ENCODE measurements at places on chromosomes 16 and 17. TPM values are rescaled to one million over a fixed set of nuclear protein-coding genes. Genes with fewer than 3 reads are reported as not detected.

DNA sequence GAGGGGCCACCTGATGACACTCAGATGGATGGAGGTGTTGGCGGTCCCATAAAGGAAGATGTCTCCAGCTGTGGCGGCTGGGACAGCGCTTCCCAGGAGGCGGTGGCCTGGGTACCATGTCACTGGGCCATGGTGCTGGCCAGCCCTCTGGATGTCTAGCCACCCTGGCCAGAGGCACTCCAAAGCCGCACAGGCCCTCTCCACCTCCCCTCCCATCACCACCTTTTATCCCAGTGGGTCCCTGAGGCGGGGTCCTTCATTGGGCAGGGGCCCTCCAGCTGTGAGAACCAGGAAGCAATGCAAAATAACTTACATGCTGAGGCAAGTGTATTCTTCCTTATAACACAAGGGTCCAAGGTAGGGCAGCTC, 23.1 kb downstream of the RAB11FIP4 start:
- no peak for DNase-seq

DNA sequence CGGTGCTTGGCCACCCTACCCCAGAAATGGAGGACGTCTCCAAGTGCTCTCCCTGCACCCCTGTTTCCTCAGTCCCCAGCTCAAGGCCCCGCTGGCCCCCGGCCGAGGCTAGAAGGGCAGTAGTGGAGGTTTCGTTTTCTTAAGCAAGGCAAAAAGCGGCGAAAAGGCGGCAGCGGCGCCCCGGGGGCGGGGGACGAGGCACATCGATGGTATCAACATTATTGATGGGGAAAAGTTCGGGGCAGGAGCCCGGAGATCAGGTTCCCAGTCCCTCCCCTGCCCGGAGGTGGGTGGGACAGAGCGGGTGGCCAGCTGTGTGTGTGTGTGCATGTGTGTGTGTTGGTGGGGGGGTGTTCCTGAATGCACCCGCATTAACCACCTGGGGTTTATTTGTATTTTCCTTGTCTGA, 4.1 kb upstream of the SALL1 start:
- no peak for DNase-seq

- peak; percentile 89 for DNase-seq
Measured at GRCh38 chr17:4412933-4413831, 20.6 kb upstream of the SPNS3 start.

- no peak for DNase-seq
Measured at GRCh38 chr17:236641-237405, 55.4 kb upstream of the DOC2B start.

GRCh38 chr17:75563063-75563758, 24.4 kb upstream of the MYO15B start:
- no peak for DNase-seq

- DNase-seq: no peak
Measured at GRCh38 chr17:10120749-10121148, 77.7 kb downstream of the GAS7 start.

DNA sequence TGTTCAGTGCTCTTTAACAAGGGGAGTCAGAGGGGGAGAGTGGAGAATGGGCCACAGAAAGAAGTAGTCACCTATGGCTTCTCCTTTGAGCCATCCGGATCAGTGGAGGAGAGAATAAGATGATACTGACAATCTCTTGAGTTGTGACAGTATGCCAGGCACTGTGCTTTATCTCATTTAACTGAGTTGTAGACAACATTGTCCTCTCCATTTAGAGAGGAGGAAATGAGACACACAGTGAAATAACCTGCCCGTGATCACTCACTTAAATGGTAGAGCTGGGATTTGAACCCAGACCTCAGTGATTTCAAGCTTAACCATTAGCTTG, 17.8 kb upstream of the EEF2K start:
- no peak for DNase-seq

DNA sequence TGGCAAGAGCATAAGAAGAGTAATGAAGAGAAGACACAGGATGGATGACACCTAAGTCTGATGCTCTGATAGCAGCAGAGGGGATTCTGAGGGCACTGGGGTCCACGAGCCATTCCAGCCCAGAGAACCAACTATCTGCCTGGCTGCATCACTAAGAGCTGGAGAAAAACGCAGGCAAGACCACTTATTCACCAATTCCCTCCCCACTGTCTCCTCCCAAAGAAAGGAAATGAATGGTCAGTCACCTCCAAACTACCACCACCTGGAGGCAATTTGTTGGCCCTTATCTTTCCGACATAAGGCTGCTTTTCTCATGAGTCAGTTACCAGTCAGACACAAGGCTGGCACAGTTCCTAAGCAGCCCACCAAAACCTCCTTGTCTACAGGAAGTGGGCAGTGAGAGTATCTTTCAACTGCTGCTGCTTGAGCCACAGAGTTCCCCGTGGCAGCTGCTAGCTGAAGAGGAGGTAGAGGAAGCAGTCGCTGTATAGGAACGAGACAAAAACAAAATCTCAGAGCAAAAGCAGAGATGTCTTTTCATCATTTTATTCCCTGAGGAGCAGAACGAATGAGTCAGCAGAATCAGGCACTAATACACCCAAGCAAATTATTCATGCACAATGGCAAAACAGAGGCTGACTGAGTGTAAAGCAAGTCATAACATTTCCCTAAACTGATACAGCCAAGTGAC, 111.1 kb downstream of the SMG6 start:
- no peak for DNase-seq

- DNase-seq: no peak
Measured at GRCh38 chr17:2794111-2794803, 2.0 kb upstream of the RAP1GAP2 start.

DNA sequence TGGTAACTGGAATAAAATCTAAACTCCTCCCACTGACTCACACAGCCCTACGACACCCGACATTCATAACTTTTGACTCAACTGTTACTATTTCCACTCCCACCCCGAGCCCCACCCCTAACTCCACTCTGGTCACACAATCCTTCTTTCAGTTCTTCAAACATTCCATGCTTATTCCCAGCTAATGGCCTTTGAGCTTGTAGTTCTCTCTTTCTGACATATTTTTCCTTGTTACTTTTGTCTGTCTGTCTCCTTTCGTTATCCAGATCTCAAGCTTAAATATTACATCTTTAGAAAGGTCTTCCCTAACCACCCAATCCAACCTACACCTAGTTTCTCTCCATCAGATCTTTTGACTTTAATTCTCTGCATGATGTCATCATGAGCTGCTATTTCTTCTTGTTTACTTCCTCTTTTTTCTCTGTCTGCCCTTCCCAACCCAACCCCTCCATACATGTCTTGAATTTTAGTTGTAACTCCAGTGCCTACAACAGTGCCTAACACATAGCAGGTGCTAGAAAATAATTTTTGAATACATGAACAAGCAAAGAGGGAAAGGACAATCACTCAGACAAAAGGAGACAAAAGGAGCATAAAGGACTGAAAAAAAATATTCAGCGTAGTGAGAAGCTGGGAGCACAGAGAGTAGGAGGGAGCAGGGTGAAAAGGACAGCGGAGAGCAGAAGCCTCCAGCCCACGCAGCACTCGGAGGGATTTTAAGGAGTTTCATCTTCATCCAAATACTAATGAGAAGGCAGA, 65.2 kb upstream of the SMIM36 start:
- DNase-seq: no peak

DNA sequence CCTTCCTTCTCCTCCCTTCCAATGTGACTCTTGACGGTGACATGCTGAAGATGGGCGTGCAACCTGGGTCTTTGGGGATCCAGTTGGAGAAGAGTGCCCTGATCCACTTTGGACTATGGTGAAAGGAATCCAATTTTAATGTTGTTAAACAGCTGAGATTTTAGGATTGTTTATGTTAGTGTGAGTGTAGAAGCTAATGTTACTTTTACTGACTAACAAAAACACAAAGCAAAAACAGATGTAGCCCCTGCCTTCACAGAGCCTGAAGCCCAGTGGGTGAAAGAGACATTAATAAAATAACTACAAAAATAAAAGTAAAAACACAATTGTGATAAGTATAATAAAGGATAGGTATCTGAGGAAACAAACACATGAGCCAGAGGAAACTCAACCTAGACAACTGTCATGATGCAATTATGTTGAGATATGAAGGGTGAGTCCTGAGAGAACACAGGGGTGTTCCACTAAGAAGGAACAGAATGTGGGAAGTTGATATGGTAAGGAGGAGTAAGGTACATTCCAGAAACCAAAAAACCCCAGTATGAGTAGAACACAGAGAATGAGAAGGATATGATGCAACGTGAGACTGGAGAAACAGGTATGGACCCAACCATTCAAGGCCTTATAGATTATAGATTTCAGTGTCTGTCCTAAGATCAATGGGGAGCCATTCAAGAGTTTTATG, 115.1 kb upstream of the PMFBP1 start:
- no peak for DNase-seq

GRCh38 chr16:57607676-57608461, 20.6 kb upstream of the ADGRG1 start:
- no peak for DNase-seq

DNA sequence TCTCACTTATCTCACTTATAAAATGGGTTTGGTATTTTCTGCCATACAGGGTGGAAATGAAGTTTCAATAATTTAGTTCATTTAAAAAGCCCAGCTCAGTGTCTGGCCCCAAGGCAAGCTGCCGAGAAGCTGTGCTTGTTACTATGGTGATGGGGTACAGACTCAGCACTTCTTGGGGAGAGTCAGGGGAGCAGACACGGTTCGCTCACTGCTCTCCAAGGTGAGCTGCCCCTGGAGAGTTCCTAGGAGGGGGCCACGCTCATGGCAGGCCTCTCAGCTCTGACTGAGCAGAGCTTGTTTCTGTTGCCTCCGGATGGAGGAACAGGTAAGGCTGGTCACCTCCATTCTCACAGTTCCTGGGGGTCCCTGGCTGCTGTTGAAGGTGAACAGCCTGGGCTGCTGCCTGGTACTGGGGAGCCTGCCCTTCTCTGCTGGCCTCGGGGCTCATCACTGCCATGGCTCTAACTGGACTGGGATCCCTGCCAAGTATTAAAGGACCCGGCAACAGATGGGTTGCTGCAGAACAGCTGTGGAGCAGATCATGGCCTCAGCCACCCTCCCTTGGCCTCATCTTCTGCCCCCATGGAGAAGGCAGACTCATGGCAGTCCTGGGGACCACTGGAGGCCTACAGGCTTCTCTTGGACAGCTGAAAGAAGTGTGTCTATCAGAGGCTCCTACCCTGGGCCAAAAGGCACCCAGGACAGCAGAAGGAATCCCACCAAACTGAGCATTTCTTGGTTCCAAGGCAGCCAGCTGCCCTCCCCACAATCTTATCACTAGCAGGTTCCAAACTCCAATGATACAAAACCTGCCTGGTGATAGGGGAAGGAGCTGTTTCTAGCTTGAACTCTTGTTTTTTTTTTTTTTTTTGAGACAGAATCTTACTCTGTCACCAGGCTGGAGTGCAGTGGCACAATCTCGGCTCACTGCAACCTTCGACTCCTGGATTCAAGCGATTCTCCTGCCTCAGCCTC, 25.9 kb upstream of the SPATA32 start:
- no peak for DNase-seq

DNA sequence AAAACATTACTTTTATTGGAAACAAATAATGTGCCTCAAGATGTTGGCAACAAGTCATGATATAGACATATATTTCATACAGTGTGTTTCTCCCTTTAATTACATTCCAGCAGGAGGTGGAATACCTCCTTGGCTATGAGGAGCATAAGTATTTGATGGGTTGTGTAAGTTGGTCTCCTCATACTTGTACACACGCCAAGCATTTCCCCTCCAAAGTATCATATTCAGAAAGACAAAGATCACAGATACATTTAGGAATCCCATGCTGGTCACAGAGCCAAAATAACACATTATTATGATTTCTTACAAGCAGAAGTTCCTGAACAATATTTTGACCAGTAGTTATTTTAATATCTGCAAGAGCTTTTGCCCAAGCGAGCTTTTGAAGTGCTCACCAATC, 57.8 kb downstream of the WSB1 start:
- no peak for DNase-seq

- DNase-seq: no peak
Measured at GRCh38 chr17:72975509-72975908, 117.0 kb downstream of the SLC39A11 start.

- no peak for DNase-seq
Measured at GRCh38 chr17:74211912-74212208, 1.5 kb upstream of the TTYH2 start.

DNA sequence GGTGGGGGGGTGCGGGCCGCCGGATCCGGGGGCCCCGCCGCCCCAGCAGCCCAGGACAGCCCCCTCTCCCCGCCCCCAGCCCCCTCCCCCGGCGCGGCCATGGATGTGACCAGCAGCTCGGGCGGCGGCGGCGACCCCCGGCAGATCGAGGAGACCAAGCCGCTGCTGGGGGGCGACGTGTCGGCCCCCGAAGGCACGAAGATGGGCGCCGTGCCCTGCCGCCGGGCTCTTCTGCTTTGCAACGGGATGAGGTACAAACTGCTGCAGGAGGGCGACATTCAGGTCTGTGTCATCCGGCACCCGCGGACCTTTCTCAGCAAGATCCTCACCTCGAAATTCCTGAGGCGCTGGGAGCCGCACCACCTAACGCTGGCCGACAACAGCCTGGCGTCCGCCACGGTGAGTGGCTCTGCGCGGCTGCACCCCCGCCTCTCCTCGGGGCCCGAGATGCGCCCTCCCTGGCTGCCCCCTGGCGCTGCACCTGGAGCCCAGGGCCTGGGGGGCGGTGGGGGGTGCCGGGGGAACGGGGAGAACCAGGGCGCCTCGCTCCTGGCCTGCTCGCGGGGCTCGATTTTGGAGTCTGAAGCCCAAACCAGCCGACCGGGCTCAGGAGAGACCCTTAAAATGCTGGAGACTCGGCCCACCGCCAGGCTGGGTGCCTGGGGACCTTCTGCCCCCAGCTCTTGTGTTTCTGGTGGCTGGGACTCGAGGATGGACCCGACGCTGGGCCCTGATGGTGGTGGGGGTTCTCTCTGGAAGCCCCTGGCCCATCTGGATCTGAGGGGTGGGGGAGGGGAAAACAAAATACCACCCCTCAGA, 744 bp downstream of the CMIP start:
- no peak for DNase-seq

DNA sequence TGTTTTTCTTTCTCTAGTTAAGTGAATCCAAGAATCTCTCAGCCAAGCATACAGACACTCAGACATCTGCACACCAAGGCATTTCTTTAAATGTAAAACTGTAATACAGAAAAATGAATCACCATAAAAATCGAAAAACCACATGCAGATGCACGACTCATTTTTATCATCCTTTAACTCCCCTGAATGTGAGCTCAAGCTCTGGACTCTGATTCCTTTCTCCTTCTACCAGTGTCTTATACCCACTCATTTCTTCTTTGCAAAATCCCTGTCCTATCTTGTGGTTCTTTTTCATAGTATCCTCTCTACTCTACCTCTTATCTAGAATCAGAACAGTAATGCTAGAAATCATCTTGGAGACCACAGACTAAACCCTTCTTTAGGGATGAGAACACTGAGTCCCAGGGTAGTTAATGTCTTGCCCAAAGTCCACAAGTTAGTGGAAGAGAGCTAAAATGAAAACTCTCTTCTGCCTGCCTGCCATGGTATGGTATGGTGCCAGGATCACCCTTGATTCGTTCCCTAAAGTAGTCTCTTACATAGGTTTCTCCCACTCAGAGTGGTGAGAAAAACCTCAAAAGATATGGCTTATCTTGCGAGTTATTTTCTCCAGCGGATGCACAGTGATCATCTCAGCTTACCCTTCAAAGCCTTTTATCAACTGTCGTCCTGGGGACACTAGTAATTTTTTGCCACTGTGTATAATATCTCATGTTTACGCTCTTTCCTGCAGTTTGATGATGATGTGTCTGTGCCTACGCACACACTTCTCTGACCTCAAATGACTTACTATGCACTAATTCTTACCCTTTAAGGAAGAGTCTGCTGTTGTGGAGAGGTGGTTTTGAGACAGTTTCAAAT, 30.2 kb downstream of the BRD7 start:
- DNase-seq: no peak

The ZG16B gene
- 0.59 TPM for polyA plus RNA-seq

Data from right lung (tissue), 10 donors.